Effector memory CD8-positive, alpha-beta T cell (primary cell): ENCODE measurements at places on chromosomes 1 and 21.

- no peaks in the 10 kb centered on the region for H3K4me1 ChIP-seq
- H3K4me3 ChIP-seq = no peak overlapping the region
- no peak for DNase-seq
- no peaks in the 10 kb centered on the region for H3K36me3 ChIP-seq
- H3K27ac ChIP-seq = no peak overlapping the region
- H3K27me3 ChIP-seq = no peaks in the 10 kb centered on the region
These were observed 954.9 kb downstream of the ADGRL2 start for GRCh38 chr1:82755671-82756070.

GRCh38 chr21:36820176-36821031, 121.5 kb downstream of the SIM2 start:
- peaks cover 3% of the 10 kb centered on the region for H3K36me3 ChIP-seq
- DNase-seq = no peak
- no peak overlapping the region for H3K4me3 ChIP-seq
- H3K4me1 ChIP-seq = no peaks in the 10 kb centered on the region
- H3K27me3 ChIP-seq = no peaks in the 10 kb centered on the region
- no peak overlapping the region for H3K27ac ChIP-seq

- H3K4me3 ChIP-seq = no peak overlapping the region
- H3K27me3 ChIP-seq = peaks cover 6% of the 10 kb centered on the region
- DNase-seq = no peak
- no peaks in the 10 kb centered on the region for H3K36me3 ChIP-seq
- H3K27ac ChIP-seq = no peak overlapping the region
These were observed 125.9 kb downstream of the HFM1 start for GRCh38 chr1:91278754-91279153.

GRCh38 chr1:96234299-96234698, 487.3 kb upstream of the PTBP2 start:
- DNase-seq = no peak
- no peak overlapping the region for H3K27ac ChIP-seq
- no peaks in the 10 kb centered on the region for H3K27me3 ChIP-seq
- H3K36me3 ChIP-seq = peaks cover 2% of the 10 kb centered on the region
- no peak overlapping the region for H3K4me3 ChIP-seq
- no peaks in the 10 kb centered on the region for H3K4me1 ChIP-seq

DNA sequence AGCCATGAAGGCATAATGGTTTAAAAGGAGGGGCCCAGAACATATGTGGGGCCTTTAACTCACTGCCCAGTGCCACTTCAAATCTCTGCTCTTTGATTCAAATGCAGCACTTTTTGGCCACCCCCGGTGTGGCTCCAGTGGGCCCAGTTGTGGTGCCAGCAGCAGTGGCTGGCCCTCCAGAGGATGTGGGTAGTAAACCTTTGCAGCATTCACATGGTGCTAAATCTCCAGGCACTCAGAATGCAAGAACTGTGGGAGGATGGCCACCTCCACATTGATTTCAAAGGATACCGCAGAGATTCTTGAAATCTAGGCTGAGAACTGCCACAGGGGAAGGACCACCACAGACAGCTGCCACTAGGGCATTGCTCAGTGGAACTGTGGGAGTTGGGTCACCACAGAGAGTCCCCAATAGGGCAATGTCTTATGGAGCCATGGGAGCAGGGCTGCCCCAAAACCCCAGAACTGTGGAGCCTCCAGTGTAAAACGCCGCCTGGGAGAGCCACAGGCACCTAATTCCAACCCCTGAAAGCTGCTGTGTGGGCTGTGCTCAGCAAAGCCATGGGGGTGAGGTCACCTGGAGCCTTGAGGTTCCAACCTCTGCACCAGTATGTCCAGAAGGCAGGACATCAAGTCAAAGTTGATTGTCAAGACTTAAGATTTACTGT, 6.6 kb upstream of the ADAM30 start:
- H3K27ac ChIP-seq = no peak overlapping the region
- no peak overlapping the region for H3K4me3 ChIP-seq
- peaks cover 29% of the 10 kb centered on the region for H3K27me3 ChIP-seq
- H3K36me3 ChIP-seq = no peaks in the 10 kb centered on the region

DNA sequence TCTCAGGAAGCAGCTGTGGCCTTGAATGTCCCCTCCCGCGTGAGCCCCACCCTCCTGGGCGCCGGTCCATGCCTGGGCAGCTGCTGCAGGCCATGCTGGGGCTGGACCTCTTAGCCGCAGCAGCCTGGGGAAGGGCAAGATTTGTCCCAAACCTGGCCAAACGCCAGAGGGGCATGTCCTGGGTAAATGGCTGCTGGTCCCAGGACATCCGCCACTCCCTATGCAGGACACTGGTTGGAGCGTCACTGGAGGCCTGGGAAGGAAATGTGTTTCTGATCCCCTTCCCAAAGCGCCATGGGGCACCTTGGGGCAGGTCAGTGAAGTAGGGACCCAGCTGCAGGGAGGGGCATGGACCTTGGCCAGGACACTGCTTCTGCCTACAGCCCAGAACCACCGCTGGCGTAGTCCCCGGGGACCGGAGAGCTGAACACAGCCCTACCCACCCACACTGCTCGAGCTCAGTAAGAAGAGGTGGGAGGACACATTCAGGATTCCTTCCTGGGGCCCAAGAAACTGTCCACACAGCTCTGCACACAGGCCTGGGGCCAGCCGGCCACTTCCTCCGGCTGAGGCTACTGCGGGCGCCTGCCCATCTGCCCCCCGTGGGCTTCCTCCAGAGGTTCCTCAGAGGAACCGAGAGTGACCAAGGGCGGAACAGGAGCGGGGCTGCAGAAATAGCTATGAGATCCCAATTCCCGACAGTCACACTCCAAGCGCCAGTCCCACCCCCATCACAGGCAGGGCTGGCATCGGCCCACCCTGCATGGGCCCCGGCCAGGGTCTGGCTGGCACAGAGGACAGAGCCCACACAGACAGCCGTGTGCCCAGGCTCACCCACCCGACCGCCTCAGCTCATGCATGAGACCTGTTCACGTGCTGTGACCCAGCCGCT, 10.8 kb upstream of the PLEKHG5 start:
- peaks cover 63% of the 10 kb centered on the region for H3K27me3 ChIP-seq
- H3K27ac ChIP-seq = no peak overlapping the region
- no peak overlapping the region for H3K4me3 ChIP-seq
- H3K36me3 ChIP-seq = peaks cover 2% of the 10 kb centered on the region

DNA sequence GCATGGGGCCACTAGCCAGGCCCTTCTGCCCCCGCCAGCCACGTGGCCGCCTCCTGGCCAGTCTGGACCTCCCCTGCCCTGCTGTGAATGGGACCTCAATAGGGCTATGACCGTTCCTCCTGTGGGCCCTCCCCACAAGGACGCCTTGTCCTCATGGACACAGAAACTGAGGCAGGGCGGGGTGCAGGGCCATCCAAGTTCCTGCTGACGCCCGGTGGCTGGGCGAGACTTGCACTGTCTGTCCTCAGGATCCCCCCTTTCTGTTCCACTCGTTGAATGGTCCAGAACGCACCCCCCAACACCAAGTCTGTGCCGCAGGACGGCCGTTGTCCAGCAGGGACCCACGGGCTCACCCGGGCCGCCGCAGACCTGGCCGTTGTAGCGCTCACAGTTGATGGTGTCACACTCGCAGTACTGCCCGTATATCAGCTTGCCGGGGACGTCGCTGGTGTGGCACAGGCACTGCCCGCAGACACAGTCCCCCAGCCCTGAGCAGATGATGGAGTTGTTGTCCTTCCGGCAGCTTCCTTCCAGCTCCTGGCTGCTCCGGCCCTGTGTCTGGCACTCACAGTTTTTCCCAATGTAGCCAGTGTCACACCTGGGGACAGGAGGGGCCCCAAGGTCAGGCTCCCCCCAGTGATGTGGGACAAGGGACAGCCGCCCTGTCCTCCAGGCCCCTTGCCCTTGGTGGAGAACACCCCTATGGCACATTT, 16.3 kb upstream of the PTTG1IP start:
- H3K4me1 ChIP-seq = peaks cover 11% of the 10 kb centered on the region
- H3K4me3 ChIP-seq = no peak overlapping the region
- no peaks in the 10 kb centered on the region for H3K27me3 ChIP-seq
- no peak for DNase-seq
- H3K27ac ChIP-seq = peak overlapping the region; percentile 76

- H3K4me3 ChIP-seq = no peak overlapping the region
These were observed 26.4 kb upstream of the ROR1 start for GRCh38 chr1:63747445-63747844.

DNA sequence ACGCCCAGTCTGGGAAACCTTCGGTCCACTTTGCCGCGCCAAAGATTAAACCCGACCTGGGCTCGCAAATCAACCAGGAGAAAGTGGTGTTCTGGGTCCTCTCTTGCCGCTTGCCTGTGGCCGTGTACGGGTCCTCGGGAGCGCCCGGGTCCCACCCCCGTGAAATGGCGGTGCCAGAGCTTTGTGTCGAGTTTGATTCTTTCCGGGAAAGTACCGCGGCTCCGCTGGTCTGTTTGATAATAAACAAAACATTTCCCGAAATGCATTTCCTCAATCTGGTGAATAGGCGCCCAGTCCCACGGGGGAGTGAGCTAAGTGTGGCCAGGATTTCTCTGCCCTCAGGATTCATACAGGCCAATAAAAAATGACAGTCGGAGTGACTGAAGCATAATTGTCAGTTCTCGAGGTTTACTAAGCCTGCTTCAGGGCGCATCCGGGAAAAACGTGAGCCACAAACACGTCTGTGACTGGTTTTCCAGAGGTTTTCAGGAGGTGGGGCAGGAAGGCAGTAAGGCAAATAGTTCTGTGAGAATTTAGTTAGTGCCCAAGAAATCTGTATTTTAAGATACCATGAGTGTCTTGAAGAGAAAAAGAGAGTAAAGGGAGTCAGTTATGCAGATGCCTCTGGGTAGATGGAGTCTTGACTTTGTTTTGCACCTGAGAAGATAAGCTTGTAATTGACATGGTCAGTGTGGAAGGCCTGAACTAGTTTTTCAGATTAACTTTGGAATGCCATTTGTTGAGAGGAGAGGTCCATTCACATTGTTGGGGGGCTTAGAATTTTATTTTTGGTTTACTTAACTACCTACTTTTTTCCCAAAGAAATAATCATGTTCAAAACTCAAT, 675 bp downstream of the IFNAR1 start:
- H3K27me3 ChIP-seq = no peaks in the 10 kb centered on the region
- no peak overlapping the region for H3K4me3 ChIP-seq
- DNase-seq = peak; percentile 64

- DNase-seq = no peak
- peaks cover 38% of the 10 kb centered on the region for H3K36me3 ChIP-seq
- H3K4me3 ChIP-seq = no peak overlapping the region
These were observed 32.5 kb upstream of the ASPM start for GRCh38 chr1:197178998-197179397.

DNA sequence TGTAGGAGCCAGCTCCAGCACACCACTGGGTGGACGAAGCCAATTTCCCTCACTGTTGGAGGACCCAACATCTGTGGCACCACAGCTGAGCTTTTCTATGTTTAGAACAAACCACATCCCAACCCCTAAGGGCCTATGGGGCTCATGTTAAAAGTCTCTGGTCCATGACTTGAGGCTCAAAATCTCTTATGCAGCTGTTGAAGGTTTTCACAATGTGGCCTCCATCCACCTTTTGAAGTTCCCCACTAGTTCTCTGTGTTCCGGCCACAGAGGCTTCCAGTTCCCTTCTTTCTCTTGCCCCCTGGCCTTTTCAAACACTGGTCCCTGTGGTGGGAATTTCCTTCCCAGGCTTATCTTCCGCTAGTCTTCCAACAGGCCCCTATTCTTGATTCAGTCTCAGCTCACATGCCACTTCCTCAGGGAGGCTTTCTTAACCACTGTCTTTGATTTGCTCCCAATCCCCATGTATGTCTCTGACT, 3.9 kb upstream of the IFNLR1 start:
- peak overlapping the region; percentile 86 for H3K27ac ChIP-seq
- no peak for DNase-seq
- peaks cover 14% of the 10 kb centered on the region for H3K36me3 ChIP-seq
- no peaks in the 10 kb centered on the region for H3K27me3 ChIP-seq
- peaks cover 56% of the 10 kb centered on the region for H3K4me1 ChIP-seq
- no peak overlapping the region for H3K4me3 ChIP-seq

DNA sequence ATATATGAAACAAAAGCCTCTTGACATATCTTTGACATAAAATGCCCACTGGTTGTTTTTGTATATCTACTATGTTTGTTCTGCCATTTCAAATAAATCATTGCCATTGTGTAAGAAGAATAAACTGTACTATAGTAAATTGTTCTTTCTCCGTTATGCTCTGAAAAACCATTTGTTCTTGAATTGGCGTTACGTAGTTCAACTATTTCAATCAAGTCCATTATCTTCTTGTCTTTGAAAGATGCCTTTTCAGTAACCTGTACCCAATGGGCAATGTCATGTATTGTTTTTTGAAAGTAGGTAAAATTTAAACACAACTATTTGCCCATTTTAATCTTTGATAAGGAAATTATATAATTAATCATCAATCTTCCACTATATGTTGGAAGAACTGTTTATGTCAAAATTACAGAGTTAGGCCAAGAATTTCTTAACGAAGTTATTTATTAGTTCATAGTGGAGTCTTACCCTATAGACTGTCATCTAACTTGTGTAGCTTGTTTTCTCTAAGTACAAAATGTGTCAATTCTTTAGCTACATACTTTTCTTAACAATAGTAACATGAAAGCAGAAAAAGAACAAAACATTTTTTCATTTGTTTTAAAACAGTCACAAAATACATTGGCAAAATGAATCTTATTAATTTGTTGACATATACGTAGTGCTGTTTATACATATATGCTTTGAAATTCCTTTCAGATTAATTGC, 294.8 kb downstream of the PTPRC start:
- H3K4me1 ChIP-seq = peaks cover 10% of the 10 kb centered on the region
- H3K36me3 ChIP-seq = no peaks in the 10 kb centered on the region
- peak overlapping the region; percentile 12 for H3K4me3 ChIP-seq
- DNase-seq = no peak
- peaks cover 7% of the 10 kb centered on the region for H3K27me3 ChIP-seq

DNA sequence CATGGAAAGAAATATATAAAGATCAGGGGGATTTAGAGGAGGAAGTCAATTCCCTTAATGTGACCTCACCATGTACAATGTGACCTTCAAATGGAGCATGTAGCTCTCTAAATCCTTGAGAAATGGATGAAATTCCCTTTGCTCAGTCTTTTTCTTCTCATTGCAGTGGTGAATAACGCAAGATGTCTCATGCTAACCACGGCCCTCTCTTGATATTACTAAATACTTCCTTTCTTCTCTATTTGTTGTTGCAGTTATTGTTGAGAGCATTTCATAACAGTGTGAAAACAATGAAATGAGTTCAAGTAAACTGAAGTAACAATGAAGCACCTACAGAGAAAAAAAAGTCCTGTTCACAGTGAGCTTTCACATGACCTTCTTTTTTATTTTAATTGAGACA, 55.6 kb downstream of the ZNF281 start:
- H3K36me3 ChIP-seq = no peaks in the 10 kb centered on the region
- no peak overlapping the region for H3K4me3 ChIP-seq
- no peaks in the 10 kb centered on the region for H3K27me3 ChIP-seq
- no peak for DNase-seq
- no peak overlapping the region for H3K27ac ChIP-seq
- H3K4me1 ChIP-seq = peaks cover 28% of the 10 kb centered on the region

DNA sequence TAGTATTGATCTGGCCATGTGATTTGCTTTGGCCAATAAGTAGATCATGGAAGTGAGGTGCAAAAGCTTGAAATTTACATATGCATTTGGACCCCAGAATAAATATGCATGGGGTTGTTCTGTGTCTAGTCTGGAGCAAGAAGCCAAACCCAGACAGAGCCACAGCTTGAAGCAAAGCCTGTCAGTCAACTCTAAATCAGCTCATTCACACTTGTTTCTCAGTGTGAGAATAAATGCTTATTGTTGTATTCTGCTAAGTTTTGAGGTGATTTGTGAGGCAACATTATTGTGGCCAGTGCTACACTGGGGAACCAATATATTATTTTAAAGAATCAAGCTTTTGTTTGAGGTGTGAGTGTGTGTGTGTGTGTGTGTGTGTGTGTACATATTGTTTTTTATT, 12.2 kb upstream of the PGLYRP3 start:
- no peak overlapping the region for H3K4me3 ChIP-seq
- no peak overlapping the region for H3K27ac ChIP-seq
- H3K36me3 ChIP-seq = no peaks in the 10 kb centered on the region
- H3K27me3 ChIP-seq = peaks cover 46% of the 10 kb centered on the region
